GM23248 (cell line): ENCODE measurements at places on chromosomes 2 and 18. TPM values are rescaled to one million over a fixed set of nuclear protein-coding genes. Genes with fewer than 3 reads are reported as not detected.

- peak; percentile 31 for DNase-seq
These were observed 767 bp upstream of the NPPC start for GRCh38 chr2:231926761-231927565.

DNA sequence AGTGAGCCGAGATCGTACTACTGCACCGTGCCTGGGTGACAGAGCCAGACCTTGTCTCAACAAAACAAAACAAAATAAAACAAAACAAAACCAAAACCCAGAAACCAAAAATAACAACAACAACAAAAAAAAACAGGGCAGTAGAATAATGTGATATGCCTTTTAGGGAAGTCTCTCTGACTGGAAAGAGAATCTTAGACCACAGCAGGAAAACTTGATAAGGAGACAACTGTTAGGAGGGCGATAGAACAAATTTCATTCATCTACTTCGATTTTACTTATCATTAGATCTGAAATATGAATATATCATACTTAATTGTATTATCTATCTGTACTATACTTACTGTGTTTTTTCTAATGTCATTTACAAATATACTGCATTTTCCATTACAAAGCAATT is 109.0 kb upstream of the CNTNAP5 start:
- DNase-seq: no peak

DNA sequence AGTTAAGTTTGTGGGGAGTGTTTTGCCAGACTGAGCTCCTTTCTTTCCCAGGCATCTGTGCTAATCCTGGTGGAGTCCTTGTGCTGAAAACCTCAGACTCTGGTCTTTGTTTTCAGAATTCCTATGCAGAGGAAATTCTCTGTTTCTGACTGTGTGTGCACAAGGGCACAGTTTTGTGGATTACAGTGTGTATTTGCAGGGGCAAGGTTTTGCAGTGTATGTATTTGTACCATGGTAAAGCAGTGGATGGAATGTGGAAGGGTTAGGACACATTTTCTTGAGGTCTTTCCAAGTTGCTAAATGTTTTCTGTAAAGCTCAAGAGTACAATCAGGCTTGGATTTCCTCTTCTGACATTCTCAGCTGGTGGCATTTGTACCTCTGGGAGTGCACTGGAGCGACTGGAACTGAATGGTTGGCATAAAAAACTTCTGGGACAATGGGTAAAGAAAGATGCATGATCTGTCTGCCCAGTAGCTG is 139.5 kb upstream of the RND3 start:
- no peak for DNase-seq

Gene ING5
- polyA plus RNA-seq: 9.8 and 10.8 TPM in 2 replicates

GRCh38 chr2:236393101-236393500 is 128.9 kb upstream of the ASB18 start:
- DNase-seq: no peak

GRCh38 chr2:230975927-230976326 is 20.0 kb upstream of the SPATA3 start:
- DNase-seq: no peak

GRCh38 chr2:115763601-115764000 is 1321.2 kb downstream of the DPP10 start:
- no peak for DNase-seq

Gene TCF23
- not detected in 2 replicates for polyA plus RNA-seq

GRCh38 chr18:52459890-52460289 is 119.9 kb downstream of the DCC start:
- no peak for DNase-seq

GRCh38 chr2:158191076-158191895 is 89.6 kb downstream of the UPP2 start:
- peak; percentile 10 for DNase-seq

- DNase-seq: no peak
These were observed 156.6 kb upstream of the LHCGR start for GRCh38 chr2:48912110-48912509.

DNA sequence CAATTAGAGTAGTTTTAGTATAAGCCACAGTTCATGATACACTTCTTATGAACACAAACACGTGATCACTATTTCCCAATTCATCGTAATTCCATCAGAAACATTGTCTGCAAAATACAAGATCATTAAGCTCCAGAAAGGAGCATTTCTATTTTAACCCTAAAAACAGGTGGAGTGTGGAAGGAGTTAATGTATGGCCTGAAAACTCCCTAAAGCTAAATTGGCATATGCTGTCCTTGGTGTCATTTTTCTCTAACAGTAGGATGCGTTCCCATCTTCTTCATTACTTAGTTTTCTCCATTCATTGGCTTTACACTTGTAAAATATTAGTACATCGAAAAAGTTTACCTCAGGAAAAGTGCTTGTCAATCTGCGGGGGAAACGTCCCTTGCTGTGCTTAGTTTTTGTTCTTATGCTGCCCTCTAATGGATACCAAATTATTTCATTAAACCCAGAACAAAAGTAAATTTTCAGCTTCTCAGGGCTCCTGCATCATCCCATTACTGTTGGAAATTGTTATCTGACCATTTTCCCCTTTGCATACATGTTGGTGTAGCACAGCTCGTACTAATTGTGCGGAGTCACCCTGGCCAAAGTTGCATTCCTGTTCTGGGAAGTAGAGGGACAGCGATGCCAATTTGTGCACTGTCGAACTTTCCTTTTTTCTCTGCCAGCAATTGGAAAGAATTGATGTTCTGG is 153.4 kb downstream of the GPD2 start:
- DNase-seq: peak; percentile 72

DNA sequence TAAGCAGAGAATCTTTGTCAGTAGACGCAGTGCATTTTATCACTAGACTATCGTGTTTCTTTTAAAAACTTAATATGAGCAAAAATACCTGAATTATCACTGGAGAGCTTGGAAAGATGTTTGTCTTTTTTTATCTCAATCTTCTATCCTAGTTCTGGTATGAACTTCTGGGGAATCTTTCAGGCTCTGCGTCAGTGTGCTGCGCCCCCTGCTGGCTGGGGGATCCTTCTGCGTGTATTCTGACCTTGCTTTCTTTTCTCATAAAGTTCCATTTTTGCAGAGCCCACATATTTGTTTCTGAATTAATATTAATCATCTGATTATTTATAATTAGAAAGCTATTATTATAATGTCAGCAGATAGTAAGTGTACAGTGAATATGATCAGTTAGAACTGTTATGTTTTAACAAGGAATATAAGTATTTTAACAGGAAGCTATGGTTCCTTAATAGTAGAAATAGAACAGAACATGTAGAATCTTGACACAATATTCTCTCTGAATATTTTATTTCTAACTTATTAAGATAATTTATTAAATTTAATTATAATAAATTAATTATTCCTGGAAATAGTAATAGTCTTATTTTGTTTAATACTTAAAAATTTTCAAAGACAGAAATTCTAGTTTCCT is 945.0 kb upstream of the CRIM1 start:
- peak; percentile 63 for DNase-seq

GRCh38 chr2:174631009-174631981 is 33.7 kb upstream of the WIPF1 start:
- DNase-seq: peak; percentile 96

DNA sequence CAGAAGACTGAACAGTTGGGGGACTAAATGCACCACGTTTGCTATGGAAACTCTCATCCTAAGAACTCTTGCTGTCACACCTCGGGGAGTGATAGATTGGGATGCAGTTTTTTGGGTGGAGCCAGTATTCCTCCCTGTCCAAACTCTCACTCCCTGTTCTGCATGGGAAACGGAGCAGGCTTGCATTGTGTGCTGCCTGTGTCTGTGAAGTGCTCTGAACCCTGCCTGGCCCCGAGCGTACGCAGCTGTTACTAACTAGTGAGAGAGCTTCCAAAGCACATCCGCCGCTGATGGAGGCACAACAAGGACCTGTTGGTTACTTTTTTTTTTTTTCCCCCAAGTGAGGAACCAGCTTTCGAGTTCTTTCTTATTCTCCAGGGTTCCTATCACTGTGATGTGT is 195.5 kb downstream of the ANAPC1 start:
- DNase-seq: no peak

Gene XIRP2
- not detected in 2 replicates for polyA plus RNA-seq

DNA sequence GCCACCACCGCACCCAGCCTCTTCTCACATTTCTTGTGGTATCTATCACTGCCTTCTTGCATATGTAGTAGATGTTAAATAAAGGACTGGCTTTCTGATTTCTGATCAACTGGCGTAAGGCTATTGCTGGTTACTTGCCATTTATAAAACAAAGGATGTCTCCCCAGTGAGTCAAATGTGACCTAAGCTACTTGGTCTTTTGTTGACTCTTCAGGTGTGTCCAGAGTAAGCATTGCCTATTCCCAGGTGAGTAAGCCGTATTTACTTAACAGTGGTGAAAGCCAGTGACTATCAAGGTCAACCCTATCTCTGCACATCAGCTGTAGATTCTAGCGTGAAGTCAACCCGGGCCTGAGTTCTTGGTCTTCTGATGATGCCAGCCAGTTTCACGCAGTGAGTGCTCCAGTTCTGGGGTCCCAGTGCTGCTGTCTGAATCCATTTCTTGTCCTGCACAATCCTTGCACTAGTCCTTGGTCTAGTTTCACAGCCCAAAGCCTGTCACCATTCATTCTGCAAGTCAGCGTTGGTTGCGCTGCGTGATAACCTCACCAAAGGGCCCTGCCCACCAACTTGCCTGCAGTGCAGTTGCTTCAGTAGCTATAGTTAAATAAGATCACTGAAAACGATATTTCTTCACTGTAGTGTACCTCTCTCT is 120.2 kb downstream of the GBX2 start:
- no peak for DNase-seq

- DNase-seq: no peak
These were observed 640.1 kb upstream of the FSHR start for GRCh38 chr2:49794396-49794795.

Gene SERPINB12
- polyA plus RNA-seq: not detected in 2 replicates

GRCh38 chr2:62196278-62196901 is 475 bp downstream of the B3GNT2 start:
- peak; percentile 34 for DNase-seq

DNA sequence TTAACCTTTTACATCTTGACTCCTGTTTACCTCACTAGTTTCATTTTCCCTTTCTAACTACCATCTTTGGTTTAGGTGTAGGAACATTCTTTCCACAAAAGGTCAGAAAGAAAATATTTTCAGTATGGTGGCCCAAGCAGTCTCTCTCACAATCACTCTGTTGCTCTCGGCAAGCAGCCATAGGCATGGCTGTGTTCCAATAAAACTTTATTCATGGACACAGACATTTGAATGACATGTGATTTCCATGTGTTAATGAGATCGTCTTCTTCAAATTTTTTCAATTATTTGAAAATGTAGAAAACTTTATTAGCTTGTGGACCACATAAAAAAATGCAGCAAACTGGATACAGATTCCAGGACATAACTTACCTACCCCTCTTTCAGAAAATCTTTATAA is 109.7 kb upstream of the CNTNAP5 start:
- no peak for DNase-seq

DNA sequence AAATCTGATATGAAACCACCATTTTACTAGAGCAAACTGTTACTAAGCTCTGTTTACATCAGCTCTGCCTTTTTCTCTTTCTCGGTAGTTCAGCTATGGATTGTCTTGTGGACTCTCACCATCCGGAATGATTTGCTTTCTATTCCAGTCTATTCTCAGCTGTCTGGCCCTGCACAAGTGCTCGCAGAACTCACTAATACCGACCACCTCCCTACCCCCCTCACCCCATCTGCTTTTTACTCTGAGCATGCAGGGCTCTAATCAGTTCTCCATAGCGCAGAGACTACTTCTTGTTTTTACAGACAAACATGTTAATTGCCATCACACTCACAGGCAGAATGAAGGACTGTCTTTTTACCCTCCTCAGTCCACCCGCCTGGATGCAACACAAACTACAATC is 180.7 kb upstream of the POU3F3 start:
- no peak for DNase-seq

DNA sequence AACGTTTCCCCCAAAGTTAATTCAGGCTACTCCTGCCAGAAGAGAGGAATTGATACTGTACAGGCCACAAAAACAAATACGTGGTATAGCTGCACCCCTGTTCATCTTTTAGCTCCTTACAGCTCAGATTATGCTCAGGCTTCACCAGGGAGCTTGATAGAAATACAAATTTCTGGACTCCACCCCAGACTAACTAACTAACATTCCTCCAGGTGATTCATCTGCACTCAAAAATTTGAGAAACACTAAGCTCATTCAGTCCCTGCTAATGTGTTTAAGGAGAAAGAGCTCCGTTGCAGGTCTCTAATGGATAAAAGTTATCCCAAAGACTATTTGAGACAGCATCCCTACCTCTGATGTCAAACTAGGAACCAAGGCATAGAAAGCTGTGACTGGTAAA is 36.8 kb upstream of the UNC80 start:
- peak; percentile 7 for DNase-seq

- no peak for DNase-seq
These were observed 64.3 kb upstream of the TTN start for GRCh38 chr2:178871536-178871935.

DNA sequence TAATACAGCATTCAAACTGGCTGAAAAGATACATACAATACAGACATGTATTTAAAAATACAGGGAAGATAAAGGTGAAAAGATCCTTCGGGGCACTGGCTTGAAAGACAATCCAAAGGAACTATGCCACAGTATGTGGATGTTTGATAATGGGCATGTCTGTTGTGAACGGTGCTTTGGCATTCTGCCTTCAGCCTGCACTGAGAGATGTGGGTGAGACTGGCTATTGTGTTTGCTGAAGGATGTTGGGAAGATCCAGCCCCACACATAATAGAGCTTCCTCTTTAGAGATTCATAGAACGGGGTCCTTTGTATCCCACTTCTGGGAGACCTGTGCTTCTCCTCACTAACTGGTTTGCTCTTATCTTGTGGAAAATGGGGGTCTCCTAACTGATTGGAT is 65.1 kb upstream of the CXCR4 start:
- no peak for DNase-seq

- no peak for DNase-seq
These were observed 34.1 kb upstream of the LCLAT1 start for GRCh38 chr2:30412684-30413570.

GRCh38 chr2:237859533-237860272 is at the start of gene RAMP1:
TSS of gene RAMP1 (plus strand) at chr2:237859623. CDS start at chr2:237859676, 53 bp downstream.
- DNase-seq: peak; percentile 66
